Stimulated activated naive CD8-positive, alpha-beta T cell treated with anti-CD3 and anti-CD28 coated beads, Interleukin-15, Interleukin-2, amounts not matched to agents 100 U/mL and 50 U/mL, for 24 hours (primary cell): ENCODE measurements at places on chromosomes 16 and 17.
A peak's percentile ranks its signal among the peaks of the same experiment; 100 is the strongest.

DNA sequence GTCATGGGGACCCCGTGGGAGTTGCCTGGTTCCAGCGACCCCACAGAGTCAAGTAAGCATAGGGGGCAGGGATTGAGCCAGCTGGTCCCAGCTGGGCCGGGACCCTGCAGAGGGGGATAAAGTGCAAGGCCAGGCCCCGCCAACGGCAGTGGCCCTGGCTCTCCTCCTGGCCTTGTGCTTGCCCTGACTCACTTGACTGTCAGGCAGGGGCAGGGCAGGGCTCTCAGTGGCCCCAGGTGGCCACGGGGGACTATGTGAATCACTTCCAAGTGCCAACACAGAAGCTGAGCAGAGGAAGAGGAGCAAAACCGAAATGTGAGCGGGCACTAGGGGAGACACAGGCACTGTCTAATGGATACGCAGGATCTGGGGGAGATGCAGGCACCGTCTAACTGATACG lies 21.6 kb upstream of the NCBP3 start:
- DNase-seq: no peak

GRCh38 chr17:75995385-75995925 lies 5.2 kb upstream of the CDK3 start:
- no peak for DNase-seq

DNA sequence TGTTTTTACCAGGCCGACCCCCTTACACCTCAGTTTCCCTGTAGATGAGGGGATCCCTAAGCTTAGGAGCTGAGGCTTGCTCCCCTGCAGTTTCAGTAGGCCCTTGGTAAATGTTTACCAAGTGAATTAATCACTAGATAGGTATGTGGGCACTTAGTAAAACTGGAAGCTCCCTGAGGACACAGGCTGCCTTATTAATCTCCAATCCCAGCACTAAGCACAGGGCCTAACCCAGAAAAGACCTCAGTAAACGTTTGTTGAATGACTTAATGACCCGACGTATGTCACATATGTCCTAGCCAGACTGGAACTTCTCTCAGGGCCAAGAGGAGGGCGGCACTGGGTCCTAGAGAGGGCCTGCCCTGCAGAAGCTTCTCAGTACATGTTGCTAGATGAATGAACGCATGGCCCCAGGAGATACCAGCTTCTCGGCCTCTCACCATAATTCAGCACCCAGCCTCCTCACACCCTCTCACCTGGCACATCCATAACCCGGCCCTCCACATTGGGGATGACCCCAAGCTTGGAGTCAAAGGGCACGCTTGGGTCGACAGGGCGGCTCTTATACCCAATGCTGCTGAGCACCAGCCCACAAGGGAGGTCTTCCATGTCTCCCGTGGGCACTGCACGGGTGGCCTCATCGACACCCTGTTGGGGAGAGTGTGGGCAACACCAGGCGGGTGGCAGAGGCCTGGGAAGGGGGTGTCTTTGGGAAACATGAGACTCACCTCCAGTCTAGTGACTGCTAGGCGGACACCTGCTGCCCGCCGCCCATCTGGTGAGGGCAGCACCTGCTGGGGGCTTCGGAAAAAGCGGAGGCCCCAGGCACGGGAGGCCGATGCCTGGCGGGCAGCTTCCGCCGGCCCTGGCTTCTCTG lies 4.0 kb upstream of the GRIN2C start:
- no peak for DNase-seq

DNA sequence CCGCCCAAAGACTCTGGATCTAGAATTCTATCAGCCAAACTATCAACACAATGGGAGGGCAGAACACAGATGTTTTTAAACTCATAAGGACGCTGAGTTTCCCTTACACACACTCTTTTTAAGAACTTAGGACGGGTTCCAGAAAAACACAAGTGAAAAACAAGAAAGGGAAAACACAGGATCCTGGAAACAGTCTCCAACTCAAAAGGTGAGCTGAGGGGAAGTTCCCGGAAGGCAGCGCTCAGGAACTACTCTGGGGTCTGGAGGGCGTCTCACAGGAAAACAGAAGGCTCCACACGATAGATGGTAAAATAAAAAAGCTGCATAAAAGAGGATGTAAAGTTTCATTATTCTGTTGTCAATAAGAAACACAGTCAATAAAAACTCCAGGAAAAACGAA lies 80.2 kb upstream of the DOC2B start:
- no peak for DNase-seq

GRCh38 chr17:71801301-71801700 lies 319.5 kb upstream of the SOX9 start:
- DNase-seq: no peak

DNA sequence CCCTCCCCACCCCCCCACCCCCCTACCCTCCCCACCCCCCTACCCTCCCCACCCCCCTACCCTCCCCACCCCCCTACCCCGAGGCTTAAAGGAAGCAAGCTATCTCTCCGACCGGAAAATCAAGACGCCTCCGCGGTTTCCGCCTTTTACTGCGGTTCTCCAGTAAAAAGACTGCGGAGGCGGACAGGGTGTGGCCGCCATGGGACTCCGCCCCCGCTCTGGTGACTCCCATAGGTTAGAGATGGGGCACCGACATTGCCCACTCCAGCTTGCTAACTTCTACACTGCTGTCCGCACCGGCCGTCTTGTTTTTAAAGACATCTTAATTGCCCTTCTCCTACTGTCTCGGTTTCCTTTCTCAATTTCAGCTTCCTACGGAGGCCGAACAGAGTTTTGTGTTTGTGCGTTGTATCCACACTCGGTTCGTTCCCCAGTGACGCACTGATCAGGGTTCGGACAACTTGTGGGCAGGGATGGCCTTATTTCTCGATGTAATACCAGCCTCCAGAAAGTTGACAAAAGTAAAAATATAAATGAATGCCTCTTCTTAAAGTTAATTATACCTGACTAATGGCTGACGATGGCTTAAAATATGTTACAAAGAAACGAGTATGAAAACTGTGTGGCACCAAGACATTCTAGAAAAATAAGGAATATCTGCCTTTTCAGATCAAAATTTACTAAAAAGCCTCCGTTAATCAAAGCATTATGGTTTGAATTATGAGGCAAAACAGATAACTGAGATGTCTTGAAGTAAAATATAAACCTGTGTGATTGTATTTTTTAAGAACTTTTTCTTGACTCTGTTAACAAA lies 1.1 kb upstream of the ZNF200 start:
- DNase-seq: peak; percentile 26

GRCh38 chr16:85498607-85499006 lies 114.5 kb upstream of the GSE1 start:
- DNase-seq: no peak

- DNase-seq: no peak
Measured at GRCh38 chr17:9240659-9241370, 219.5 kb downstream of the NTN1 start.

DNA sequence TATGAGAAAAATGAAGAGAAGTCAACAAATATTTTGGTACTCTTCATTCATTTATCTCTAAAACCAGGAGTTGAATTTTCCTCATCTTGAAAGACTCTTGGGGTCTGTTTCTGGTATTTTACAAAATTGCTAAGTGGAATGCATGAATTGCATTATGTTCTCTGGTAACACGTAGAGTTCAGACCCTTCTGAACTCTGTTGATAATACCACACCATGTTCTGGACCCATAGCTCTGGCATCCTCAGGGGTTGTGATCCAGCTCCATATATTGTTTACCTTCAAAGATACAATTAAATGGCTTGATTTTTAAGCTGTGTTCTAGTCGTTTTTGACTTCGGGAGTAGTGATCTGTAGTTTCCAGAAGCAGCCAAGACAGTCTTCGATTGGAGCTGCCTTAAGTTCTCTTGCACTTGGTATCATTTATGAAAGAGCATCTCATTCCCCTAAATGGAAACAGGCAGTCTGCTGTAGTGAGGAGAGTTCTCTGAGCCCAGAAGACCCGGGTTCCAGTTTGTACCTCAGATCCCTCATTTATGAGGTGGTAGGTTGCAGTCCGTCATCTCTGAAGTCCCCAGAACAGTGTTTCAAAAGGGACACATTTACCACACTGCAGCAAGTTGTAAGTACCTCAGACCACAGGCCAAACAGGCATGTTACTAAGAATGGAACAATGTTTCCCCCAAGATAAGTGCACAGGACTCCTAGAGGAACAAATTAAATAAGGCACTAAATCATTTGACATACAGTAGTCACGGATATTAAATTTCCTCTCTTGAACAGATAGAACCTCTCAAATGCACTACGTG lies 9.6 kb downstream of the PSMD7 start:
- no peak for DNase-seq

- DNase-seq: no peak
Measured at GRCh38 chr17:55168958-55169687, 95.6 kb upstream of the HLF start.

GRCh38 chr16:50306287-50306686 lies 39.9 kb downstream of the ADCY7 start:
- DNase-seq: no peak

- no peak for DNase-seq
Measured at GRCh38 chr16:66370786-66371684, 4.5 kb downstream of the CDH5 start.

DNA sequence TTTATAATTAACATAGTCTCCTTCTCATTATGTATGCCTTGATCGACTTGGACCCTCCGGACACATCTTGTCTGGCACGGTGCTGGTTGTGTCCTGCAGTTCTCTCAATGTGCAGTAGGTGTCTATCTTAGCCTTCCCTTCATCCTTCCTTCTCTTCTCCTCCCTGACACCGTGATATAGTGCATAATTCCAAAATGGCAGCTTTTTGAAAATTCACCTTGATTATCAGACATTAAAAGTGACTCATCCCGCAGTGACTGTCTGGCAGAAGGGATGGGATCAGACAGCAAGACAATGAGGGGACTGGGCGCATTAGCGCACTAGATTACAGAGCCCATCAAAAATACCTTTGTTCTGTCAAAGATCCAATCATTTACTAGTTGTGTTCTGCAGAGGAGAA lies 70.0 kb upstream of the PMFBP1 start:
- DNase-seq: no peak

DNA sequence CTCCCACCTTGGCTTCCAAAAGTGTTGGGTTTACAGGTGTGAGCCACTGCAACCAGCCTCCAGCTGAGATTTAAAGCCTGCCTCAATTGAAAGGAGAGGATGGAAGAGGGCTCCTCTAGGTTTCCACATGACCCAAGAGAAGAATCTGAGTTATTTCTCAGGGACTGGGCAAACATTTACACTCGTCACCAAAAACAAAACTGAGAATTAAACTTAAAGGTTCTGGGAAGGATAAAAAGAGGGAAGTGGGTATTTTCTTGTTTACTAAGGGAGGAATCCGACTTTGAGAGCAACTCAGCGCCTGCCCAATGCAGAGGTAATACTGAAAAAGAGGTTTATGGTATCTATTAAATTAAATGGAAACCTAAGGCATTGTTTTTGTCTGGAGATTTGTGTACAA lies 13.3 kb downstream of the HOXB1 start:
- DNase-seq: no peak

DNA sequence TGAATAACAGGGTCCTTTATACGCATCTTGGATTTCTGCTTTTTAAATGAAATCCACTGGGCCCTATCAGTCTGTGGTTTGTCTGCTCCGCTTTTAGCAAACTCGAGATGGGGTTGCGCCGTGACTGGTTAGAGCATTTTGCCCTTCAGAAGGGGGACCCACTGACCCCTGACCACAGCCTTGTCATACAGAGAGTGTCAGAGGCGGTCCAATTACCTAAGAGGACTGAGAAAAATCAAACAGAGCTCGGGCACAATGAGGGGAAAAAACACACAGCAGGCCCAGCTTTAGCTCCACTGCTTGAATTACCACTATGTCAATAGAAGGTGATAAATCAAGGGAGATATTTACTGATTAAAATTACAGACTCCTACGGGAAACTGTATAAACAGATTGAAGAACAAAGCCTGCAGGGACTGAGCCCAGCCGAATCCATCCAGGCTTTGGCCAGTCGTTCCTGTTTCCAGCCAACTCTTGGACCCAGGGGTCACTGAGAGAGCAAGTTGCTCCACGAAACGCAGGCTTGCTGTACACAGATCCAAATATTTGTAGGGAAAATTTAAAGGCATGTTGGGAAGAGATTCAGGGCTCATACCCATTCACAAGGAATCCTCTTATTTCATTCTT lies 131.9 kb upstream of the ZFHX3 start:
- no peak for DNase-seq

DNA sequence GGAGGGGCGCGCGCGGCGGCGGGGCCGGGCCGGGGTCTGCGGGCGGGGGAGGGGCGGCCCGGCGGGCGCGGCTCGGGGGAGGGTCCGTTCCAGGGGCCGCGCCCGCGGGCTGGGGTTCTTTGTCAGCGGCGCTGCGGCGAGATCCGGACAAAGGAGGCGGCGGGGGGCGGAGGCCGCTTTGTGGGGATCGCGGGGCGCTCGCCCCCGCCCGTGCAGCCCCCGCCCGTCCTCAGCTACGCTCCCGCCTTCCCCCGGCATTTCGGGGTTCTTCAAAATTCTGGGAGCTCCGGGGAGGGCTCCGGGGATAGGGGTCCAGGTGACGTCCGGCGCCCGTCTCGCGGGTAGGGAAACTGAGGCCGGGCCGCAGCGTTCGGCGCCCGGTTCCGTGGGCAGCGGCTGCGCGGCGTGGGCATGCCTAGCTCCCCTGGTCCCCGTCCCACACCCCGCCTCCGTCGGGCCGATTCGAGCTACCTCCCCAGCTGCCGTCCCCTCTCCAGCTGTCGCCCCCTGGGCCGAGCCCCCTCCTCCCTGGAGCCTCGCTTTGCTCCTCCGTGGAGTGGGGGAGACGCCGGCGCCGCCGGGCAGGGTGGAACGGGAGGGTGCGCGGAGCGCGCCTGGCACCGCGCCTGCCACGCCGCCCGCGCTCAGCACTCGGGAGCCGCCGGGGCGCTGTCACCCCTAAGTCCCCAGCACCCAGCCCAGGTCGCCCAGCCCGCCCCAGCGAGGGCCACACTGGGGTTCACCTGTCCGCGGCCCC lies 546 bp downstream of the SNN start:
- DNase-seq: peak; percentile 35

- DNase-seq: no peak
Measured at GRCh38 chr16:9268446-9268845, 177.0 kb downstream of the HAPSTR1 start.

DNA sequence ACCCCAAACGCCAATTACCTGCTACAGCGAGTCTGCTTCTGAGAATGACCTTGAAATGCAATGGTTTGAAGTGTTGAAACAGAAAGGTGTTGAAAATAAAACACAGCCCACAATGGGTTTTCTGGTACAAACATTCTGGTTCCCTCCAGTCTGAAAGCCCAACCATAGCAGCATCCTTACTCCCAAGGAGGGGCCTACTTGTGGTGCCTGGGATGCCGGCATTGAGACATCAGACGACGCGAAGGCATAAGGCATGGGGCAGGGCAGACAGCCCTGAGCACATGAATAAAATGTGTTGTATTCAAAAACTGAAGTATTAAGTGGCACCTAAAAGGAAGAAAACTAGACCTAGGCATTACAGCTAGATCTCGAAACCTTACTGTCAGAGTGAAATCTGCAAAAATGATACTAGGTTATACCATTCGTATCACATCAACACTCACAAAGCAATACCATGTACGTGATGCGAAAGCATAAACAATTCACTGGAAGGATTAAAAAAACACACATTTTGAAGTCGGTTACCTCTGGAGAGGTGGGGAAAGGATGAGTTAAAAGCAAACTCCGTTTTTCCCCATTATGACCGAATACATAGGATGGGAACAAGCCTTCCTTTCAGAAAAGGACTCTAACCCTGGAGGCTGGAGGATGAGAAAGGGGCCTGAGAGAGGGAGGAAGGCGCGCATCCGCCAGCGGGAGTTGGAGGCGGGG lies 702 bp downstream of the NUDT21 start:
- DNase-seq: no peak

- DNase-seq: peak; percentile 55
Measured at GRCh38 chr17:2710803-2711607, 559 bp downstream of the CLUH start.

- DNase-seq: no peak
Measured at GRCh38 chr16:52572656-52573055, 25.7 kb upstream of the TOX3 start.
